Urothelium cell line (cell line): ENCODE measurements at places on chromosomes 2 and 18.
A peak's percentile ranks its signal among the peaks of the same experiment; 100 is the strongest.

GRCh38 chr18:9453283-9453682, 22.0 kb upstream of the RALBP1 start:
- DNase-seq, result no peak

DNA sequence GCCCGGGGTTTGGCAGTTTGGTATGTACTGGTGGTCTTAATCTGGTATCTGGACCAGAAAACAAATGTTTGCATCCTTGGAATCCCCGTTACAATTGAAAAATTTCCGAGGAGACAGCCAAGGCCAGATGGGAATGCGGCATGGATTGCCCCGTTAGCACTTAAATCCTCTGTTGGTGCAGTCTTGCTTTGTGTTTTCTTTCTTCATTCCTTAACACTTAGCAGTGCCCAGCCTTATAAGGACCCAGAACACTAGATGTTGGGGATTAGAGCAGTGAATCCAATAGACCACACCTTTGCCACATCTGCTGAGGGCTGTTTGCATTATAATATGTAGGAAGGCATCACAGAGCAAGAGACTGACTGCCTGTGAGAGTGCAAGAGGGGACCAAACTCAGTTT, 12.8 kb upstream of the ZNF532 start:
- DNase-seq, result no peak

GRCh38 chr2:8198766-8199382, 483.0 kb upstream of the ID2 start:
- DNase-seq, result no peak

GRCh38 chr2:12513339-12513738, 203.4 kb upstream of the TRIB2 start:
- DNase-seq, result no peak

DNA sequence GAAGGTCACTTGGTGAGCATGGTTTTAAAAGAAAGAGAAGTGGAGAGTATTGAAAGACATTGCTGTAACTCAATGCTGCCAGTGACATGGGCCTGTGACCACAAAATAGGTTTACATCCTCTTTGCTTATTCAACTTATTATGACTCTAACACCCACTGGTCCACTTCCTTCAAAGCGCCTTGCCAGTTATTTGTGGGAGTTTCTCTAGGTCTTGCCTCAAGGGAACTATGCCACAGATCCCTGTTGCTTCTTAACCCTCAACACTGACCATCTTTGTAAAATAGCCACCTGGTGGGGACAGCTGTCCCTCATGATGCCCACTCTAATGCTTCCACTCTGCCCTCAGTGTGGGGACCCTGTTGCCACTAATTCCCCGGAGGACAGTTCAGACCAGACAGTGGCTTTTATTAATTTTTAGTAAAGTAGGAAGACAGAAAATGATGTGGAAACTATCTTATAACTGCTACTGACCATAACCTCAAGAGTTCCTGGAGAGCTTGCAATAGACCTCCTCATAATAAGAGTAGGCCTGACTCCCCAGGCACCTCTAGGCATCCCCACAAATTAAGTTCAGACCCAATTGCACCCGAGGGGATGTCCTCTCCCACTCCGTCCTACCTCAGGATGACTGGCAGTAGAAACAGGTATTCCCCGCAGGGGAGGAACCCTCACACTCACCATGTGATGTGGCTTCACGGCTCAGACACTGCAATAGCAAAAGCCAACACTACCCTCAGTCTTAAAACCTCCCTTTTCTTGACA, 31.3 kb upstream of the SLC25A52 start:
- no peak for DNase-seq

DNA sequence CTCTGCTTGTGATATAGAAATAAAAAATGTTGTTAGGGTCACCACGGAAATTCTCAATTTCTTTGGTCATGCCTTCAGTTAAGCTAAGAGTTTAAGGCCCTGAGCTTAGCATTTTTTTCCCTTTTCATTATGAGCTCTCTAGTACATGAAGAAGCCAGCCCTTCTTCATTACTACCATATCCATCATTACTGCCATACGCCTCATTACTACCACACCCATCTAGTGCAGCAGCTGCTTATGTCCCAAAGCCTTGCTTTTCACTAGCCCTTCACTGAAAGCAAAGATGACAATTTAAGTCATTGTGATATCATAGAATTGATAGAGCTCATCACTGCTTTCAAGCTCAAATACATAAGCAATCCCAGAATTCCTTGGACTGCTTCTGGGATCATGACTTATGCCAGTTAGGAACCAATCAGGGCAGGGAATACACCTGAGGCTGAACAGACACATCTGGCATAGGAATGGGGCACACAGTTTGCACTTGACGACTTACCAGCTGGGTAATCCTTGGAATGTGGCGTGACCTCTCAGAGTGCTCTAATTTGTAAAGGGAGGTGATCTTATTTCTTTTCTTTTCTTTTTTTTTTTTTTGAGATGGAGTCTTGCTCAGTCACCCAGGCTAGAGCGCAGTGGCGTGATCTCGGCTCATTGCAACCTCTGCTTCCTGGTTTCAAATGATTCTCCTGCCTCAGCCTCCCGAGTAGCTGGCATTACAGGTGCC, 40.3 kb downstream of the SOWAHC start:
- no peak for DNase-seq

DNA sequence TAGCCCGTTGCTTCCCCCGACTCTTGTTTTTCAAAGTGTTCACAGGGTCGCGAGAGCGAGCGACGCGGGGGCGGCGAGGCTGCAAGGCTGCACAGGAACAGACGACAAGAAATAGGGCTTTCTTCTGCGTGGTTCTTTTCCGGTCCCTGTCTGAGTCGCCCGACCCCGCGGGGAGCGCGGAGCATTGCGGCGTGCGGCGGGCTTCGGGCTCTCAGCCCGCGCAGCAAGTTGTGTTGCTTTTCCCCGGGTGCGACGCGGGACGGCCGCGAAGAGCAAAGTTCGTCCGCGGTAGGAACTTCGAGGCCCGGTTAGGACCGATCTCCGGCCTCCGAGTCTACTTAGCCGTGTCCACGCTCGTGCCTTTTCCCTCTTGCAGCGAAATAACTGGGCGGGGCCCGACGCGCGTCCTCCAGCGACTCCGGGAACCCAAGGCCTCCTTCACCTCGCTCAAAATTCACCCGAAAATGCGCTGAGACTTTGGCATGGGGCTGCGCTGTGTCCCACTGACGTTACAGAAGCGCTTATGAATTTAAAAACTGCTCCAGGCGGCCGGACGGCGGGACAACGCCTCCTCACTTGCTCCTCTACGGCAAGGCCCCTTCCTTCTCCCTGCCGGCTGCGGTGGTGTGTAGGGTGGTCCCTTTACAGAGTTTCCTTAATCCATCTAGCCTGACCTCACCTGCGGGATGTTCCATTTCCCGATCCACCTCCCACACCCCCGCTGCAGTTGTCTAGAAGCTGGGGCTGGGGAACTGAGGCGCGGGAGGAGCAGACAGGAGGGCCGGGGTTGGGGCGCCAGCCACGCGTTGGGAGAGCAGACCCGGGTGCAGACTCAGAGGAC, 1.5 kb upstream of the BCL2L11 start:
- DNase-seq, result no peak

GRCh38 chr2:182545420-182546167, 118.8 kb upstream of the PDE1A start:
- no peak for DNase-seq

GRCh38 chr2:166115589-166115988, 12.2 kb downstream of the SCN1A start:
- no peak for DNase-seq

DNA sequence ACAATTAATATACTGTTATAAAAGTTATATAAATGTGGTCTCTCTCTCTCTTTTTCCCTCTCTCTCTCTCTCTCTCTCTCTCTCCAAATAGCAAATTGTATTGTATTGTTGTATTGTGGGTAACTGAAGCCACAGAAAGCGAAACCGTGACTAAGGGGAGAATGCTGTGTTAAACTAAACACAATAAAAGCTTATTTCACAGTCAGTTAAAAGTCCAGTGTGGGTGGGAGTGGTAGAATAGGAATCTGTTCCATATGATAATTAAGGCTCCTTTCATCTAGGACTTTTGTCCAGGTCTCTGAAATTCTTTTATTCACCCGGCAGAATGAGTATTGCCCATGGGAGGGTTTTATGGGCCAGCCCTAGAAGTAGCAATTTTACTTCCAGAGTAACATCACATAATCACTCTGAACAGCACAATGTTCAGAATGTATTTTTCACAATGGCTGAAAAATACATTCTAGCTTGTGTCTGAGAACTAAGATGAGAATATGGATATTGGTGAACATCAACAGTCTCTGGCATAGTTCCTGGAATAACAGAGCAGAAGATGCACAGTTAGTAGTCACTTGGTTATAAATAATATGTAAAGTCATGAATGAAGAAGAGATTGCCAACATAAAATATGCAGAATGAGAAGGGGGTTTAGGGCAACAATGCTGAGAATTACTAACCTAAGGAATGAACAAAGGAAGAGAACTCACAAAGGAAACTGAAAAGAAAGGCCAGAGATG, 399.1 kb downstream of the PLCL1 start:
- no peak for DNase-seq

DNA sequence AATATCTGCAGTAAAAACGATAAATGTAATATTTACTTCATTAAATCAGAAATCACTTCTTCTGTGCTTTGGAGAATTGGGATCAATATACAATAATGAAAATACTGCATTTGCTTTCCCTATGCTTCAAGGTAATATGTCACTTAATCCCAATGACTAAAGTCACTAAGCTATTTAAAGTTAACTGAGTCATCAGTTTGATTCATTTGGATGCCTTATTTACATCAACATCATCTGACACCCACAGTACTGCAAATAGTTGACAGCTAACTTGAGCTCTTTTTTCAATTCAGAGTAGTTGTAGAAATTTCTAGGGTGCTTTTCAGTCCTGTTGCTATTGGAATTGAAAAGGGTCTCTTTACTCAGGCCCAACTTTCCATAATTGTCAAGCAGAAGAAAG, 776.9 kb upstream of the FSHR start:
- no peak for DNase-seq

DNA sequence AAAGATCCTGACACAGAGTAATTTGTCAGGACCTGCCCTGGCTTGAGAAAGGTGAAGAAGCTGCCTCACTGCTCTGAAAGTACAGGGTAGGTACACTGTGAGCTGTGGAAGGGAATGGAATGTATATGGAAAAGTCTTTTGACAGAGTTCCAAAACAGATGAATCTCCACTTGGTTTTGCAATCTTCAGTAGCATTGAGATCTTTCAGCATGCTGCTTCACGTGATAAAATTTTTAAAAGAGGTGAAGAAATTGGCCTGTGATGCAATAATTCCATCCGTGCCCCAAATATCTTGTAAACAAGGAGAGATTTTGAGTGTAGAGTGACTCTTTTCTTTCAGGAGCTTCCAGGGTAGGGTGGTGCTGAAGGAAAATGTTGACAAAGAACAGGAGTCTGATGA, 123.1 kb downstream of the OSR1 start:
- no peak for DNase-seq

DNA sequence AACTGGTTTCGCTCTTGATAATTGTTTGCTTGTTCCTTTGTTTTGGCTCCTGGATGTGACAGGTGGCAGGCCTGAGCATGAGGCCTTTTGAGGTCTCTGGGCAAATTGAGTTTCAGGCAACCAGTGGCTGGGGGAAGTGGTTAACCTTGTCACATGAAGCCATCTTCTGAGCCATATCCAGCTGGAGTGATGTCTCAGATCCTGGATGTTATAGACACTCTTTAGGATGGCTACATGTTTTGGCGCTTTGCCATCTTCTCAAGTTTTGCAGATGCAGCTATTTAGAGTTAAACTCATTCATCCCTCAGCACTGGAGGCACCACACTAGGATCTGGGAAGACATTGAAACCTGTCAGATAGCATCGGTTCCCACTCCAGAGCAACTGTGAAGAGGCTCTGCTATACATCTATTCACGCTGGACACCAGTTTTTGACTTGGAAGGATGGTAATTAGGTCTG, 25.3 kb upstream of the TACR1 start:
- DNase-seq, result no peak

DNA sequence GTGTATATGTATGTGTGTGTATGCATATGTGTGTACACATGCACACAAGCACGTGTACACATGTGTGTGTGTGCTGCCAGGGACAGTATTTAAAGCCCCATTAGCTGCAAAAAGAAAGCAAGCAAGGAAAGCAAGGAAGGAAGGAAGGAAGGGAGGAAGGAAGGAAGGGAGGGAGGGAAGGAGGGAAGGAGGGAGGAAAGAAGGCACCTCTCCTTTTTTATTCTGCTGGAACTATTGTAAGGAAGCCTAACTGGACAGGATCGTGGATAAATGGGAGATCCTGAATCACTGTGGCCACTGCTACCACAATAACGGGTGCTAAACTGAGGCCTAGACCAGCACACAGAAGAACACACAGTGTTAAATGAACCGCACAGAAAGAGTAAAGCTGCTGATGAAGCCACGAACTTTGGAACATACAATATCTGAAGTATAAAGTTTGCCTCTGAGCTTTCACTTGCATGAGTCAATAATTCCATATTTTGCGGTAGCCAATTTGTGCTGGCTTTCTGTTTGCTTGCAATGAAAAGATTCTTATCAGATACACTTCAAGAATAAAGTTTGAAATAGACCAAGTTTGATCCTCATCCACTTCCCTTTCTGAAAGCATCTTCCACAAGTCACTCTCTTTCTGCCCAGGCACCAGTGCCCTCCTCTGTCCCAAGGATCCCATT, 15.5 kb downstream of the CACNB4 start:
- DNase-seq, result no peak

- no peak for DNase-seq
These were observed 49.8 kb upstream of the ASB1 start for GRCh38 chr2:238376884-238377391.

GRCh38 chr18:33755931-33756560, 178.0 kb downstream of the ASXL3 start:
- DNase-seq, result peak; percentile 67

- no peak for DNase-seq
These were observed 79.2 kb upstream of the IL1R2 start for GRCh38 chr2:101912545-101912944.

GRCh38 chr18:48539406-48540250, 797 bp downstream of the CTIF start:
- DNase-seq, result peak; percentile 15

- no peak for DNase-seq
These were observed 1363.9 kb upstream of the CRIM1 start for GRCh38 chr2:34991508-34992274.
